ENCODE measurements at places on chromosomes 5 and 9.

- no peak for DNase-seq
Observed at GRCh38 chr9:3888497-3888858, 362.7 kb upstream of the RFX3 start.

DNA sequence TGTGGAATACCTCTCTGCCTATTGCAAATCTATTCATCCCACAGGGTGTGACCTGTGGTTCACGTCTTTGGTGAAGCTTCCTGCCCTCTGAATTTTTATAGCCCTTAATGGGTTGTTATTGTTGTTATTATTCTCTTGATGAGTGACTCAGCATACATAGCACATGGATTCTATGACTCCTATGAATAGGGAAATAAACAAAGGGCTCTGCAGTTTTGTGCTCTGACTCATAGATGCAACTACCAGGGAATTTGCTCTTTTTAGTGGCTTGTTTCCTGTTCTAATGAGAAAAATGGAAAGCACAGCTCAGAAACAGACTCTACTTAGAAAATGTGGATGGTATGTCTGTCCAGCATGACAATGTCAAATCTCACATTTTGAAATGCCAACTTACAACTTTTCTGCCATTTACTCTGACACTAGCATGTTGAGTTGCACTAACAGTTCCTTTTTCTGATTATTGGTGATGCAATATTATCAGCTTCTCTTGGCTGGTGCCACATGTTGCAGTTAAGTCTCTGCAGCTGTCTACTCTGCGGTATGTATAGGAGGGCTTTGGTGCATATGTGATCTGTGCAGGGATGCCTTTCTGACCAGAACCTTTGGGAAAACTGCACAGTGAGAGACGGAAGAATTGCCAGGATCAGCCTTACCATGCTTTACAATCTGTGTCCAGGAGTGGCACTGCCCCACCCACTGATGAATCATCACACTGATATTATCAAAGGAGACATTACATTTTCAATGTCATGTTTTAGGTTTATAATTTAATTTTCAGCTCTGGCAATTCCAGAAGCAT lies 996.4 kb upstream of the WWC1 start:
- peak; percentile 92 for DNase-seq

- DNase-seq, result no peak
Observed at GRCh38 chr9:90343366-90343765, 299.3 kb downstream of the DIRAS2 start.

DNA sequence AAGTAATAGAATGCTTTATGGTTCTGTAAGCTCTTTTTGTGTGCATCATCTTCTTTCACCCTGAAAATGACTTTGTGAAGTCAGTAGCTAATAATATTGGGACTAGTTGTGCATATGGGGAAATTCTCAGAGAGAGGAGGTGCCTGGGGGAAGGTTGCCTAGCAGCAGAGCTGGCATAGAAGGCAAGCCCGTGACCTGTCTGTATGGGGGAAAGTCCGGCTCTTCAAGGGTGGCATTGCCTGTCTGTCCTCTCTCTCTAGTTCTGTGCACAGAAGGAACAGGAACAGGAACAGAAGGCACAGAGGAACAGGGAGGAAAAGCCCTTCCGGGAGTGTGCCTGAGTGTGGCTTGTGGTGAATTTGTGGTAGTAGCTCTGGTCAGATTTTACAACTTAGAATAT lies 33.1 kb downstream of the SH3GL2 start:
- no peak for DNase-seq

GRCh38 chr9:80143899-80144298 lies 572.1 kb downstream of the TLE4 start:
- DNase-seq, result no peak

- no peak for DNase-seq
Observed at GRCh38 chr5:74946471-74946870, 80.3 kb upstream of the FAM169A start.

DNA sequence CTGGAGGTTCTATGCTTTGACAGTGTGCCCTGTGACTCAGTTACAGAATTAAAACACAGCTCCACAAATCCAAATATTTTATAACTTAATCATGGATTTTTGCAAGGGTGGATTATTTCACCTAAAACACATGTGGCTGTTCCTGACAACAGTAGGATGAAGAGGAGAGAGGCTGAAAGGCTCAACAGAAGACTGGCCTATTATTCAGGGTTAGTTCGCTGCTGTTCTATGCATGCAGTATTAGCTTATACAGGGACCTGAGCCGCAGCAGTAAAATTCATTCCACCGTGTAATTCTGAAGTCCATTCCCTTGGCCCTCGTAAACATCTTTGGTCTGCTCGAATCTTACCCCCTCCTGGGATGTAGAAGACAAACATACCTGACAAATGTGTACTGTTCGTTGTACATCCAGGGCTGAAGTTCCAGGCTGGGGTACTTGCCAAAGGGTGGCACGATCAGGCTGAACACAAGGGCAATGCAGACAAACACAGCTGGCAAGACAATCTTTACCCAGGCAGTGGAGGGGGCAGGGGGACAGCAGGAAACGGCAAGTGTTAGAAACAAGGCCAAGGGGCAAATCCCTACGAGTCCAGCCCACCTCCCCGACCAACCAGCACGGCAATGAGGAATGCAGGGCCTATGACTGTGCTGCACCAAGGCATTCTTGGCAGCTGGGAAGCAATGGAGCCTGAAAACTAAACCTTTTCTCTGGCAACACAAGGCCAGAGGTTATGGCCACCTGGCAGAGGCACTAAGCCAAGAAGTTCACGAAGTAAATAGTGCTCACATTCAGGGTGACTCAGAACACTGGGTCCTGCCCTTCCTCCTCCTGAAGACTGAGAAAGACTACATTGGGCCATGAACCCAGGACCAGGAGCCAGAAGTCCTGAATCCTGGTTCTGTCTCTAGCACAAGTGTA lies 46.8 kb downstream of the NIPSNAP3B start:
- no peak for DNase-seq

DNA sequence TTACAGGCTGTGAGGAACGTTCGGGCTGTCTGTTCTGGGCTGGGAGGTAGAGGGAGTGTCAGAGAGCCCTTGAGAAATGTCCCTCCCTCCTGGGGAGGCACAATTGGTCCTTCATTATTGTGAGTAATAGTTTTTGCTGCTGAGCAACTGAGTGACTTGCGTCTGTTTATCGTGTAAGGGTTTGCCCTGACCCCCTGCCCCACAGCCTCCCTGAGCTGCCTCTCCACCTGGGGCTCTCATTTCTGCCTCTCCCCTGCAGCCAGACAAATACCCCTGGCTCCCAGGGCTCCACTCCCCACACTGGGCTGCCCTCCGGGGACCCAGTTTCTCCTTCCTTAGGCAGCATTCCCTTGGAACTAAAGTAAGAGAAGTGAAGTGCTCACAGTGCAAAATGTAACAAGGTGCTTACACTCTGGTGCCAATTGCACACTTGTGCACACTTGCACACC lies 174.9 kb upstream of the MVB12B start:
- DNase-seq, result no peak

GRCh38 chr5:150296496-150296895 lies 6.2 kb downstream of the ARSI start:
- no peak for DNase-seq

- DNase-seq, result no peak
Observed at GRCh38 chr9:115964710-115965347, 188.8 kb upstream of the PAPPA start.

DNA sequence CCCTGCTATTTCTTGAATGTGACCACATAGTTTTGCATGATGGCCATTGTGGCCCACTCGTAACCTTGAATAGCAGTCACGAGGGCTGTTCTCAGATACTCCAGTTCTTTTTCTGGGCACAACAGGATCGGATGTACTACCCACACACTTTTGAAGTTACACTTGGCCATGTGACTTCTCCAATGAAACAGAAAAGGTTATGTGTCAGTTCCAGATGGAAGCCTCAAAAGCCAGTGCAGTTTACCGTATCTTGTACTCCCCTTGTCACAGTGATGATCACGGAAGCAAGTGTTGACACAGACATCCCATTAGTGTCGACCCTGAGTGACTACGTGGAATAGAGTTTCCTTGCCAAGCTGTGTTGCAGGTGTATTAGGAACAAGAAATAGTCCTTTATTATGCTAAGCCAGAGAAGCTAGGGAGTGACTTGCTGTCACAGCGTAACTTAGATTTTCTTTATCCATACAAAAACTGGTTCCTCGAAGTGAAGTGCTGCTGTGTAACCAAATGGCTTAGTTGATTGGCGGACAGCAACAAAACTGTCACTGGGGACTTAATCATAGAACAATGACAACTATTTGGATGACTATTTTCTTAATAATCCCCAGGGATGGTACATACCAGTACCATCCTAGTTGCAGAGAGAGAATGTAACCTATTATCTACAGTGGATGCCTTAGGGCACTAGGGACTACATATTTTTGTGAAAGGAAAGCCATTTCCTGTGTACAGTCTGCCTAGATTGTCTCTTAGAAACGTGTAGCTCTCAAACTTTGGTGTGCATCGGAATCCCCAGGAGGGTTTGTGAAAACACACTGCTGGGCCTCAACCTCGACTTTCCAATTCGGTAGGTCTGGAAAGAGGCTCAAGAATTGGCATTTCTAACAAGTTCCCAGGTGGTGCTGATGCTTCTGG lies 90.1 kb upstream of the DMRT1 start:
- no peak for DNase-seq

DNA sequence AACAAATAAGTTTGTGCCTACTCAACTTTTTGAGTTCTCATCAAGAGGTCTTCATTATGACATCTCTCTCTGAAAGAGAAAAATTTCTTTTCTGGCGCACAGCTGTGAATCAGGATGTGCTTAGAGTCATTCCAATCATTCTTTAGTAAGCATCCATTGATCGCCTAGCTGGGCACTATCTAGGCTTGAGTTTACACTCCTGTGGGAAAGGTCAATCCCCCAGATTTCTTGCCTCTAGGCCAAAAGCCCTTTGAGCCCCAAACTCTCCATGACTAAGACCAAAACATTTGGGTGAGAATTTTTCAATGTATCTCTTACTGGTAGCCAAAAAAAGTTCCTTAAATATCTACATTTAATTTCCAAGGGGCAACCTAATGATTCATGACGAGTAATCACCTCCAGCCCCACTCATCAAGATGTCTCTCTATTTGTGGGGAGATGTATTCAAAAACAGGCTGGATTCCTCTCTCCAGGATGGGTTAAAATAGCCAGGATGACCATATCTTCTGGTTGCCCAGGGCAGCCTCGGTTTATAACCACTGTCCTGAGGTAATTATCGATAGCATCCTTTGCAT lies 101.7 kb downstream of the GNA14 start:
- no peak for DNase-seq

DNA sequence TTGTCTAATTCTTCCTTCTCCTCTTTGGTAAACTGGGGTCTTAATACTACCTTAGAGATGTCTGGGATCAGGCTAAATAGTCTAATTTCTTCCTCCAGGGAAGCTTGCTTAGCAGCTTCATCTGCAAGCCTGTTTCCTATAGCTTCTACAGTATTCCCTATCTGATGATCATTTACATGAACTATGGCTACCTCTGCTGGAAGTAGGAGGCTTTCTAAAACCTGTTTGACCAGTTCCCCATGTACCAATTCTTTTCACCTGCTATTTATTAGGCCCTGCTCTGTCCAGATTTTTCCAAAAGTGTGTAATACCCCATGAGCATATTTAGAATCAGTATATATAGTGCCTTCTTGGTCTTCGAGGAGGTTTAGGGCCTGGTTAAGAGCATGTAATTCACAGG lies 619.8 kb downstream of the HINT1 start:
- DNase-seq, result peak; percentile 7

GRCh38 chr5:139185589-139185988 lies 12.6 kb downstream of the SIL1 start:
- no peak for DNase-seq

DNA sequence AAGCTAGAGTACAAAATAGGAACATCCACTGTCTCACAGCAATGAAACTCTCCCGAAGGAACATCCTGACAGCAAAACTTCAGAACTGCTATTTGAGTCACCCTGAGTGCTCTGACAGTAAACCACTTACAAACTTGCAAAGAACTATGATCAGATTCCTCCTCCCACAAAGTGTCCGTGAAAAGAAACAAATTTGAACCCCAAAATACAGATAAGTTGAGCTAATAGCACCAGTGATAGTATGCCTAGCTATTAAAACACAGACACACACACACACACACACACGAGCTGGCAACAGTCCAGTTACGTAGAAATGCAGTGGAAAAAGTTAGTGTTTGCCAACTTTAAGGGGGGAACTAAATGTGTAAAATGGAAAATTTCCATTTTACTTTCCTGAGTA lies 3.1 kb upstream of the GLIS3 start:
- DNase-seq, result no peak

Data from SW 1271 (cell line).